DMS79 (cell line): ENCODE measurements at places on chromosomes 11 and 22.

DNA sequence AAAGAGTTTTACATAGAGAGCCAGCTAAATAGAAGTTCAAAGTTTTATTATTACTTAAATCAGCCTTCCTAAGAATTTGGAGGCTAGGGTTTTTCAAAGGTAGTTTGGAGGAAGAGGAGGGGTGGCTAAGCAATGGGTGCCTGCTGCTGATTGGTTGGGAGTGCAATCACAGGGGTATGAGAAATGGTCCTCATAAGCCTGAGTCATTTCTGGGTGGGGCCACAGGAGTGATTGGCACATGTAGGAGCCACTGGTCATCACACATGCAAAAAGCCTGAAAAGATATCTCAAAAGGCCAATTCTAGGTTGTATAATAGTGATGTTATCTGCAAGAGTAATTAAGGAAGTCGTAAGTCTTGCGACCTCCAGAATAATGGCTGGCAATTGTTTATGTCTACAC, 12.9 kb downstream of the OR51L1 start:
- no peak for DNase-seq

- DNase-seq = peak; percentile 59
Measured at GRCh38 chr11:13223112-13223511, 54.5 kb upstream of the BMAL1 start.

- peak; percentile 17 for DNase-seq
Measured at GRCh38 chr22:49767355-49768062, 60.2 kb downstream of the BRD1 start.

DNA sequence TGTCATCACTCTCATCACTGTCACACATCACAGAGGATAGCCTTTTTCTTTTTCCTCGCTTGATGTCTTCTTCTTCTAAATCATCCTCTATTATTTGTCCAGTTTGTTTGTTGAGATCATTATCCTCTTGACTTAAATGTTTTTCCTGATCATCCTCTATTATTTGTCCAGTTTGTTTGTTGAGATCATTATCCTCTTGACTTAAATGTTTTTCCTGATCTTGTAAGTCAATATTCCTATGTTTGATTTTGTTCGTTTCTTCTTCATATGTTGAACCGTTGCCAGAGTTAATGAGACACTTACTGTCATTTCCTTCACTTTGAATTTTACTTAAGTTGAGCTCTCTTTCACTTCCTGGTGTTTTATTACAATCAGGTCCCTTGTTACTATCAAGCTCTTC, 5.6 kb downstream of the CCDC82 start:
- DNase-seq = no peak

- no peak for DNase-seq
Measured at GRCh38 chr22:19696504-19697276, 17.6 kb upstream of the SEPTIN5 start.
